Osteocyte (in vitro differentiated cells): ENCODE measurements at places on chromosomes 6 and 20. TPM values are rescaled to one million over a fixed set of nuclear protein-coding genes. Genes with fewer than 3 reads are reported as not detected.

The PDE7B gene
- 3.4 and 3.9 TPM in 2 replicates for total RNA-seq

The TFAP2D gene
- not detected in 2 replicates for total RNA-seq

The RNF217 gene
- total RNA-seq = 55.2 and 75.7 TPM in 2 replicates

The SLCO4A1 gene
- total RNA-seq = 1.2 and 1.5 TPM in 2 replicates

The SYNDIG1 gene
- total RNA-seq = 0.40 and 0.94 TPM in 2 replicates
